ENCODE measurements at places on chromosomes 11 and 22. TPM values are rescaled to one million over a fixed set of nuclear protein-coding genes. Genes with fewer than 3 reads are reported as not detected.

SLC35F2 gene
- 24.0 TPM for total RNA-seq

IGLL1 gene
- total RNA-seq = not detected

ST3GAL4 gene
- total RNA-seq = 110 TPM

KIAA1671 gene
- 43.1 TPM for total RNA-seq

CNGA4 gene
- total RNA-seq = not detected

ANGPTL5 gene
- total RNA-seq = 0.29 TPM

MOGAT2 gene
- not detected for total RNA-seq

TRIOBP gene
- 77.5 TPM for total RNA-seq

KLHL22 gene
- total RNA-seq = 7.8 TPM
